GOT3 (cell line): ENCODE measurements at places on chromosomes 11 and 22.

GRCh38 chr11:125418396-125418795 is 77.7 kb downstream of the FEZ1 start:
- no peak for DNase-seq

GRCh38 chr11:78392854-78393253 is 24.8 kb downstream of the GAB2 start:
- no peak for DNase-seq

- no peak for DNase-seq
These were observed 815 bp upstream of the MS4A6A start for GRCh38 chr11:60183591-60184205.

GRCh38 chr11:75631086-75631730 is 37.6 kb downstream of the MAP6 start:
- no peak for DNase-seq

DNA sequence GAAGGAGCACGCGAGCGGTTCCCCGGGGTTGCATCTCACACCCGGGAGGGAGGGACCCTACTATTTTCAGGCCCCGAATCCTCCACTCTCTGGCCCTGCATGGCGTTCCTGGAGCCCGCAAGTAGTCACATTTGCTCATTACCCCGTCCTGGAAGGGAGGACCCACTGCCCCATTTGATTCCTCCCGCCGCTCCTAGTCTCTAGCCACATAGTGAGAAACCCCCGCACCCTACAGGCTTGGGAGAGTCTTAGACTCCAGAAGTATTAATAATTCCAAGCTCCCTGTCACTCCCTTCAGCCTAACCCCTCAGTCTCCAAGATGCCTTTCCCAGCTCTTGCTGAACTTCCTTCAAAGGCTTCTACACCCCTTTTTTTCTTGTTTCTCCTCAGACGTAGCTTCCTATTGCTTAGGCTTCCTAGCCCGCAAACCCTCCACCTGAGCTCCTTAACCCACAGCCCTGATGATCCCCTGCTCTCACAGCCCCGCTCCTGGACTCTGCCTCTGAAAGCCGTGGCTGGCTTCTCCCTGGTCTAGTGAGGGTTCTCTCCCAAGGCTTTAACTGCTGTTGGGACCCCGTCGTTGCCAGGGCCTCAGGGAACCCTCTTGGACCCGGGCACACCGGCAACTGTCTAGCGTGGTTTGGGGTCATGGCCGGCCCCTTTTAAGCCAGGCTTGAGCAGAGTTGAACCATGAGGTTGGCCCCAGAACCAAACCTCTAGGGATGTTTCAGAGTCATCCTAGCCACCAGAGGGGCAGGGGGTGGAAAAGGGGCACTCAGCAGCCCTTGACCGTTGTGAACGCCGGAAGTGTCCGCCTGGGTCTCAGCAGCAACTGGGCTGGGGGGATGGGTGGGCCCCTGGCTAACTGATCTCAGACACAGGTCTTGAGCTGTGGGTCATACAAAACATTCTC is 862 bp downstream of the GGA1 start:
- no peak for DNase-seq

GRCh38 chr11:65646288-65646957 is 8.5 kb downstream of the SIPA1 start:
- DNase-seq, result no peak

DNA sequence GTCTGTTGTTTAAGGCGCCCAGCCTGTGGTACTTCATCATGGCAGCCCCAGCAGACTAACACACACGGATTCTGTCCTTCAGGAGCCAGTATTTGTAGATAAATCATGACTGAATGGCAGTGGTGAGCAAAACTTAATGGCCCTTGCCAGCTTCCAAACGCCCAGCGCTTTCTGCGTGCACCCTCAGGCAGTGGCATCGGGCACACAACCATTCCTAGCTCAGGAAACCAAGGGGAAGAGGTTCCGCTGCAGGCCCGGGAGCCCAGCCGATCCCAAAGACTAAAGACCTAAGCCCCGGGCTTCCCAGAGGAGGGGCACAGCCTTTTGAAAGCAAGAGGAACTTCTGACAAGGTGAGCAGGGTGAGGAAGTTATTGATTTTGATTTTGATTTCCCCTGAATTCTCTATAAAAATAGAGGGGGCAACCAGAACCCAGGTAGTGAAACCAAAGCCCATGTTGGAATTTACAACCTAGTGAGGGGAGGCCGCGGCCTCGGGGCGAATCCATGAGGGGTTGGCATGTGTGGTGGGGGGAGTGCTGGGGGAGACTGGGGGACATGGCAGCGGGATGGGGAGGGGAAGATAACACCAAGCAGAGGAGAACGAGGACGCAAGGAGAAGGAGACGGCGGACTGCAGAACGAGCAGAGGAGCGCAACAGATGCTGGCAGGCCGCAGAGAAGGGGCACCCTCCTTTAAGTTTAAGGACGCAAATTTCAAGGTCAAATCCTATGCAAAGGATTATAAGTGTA is 79.9 kb upstream of the SEPTIN5 start:
- no peak for DNase-seq

GRCh38 chr11:112889446-112889845 is 71.8 kb upstream of the NCAM1 start:
- no peak for DNase-seq

DNA sequence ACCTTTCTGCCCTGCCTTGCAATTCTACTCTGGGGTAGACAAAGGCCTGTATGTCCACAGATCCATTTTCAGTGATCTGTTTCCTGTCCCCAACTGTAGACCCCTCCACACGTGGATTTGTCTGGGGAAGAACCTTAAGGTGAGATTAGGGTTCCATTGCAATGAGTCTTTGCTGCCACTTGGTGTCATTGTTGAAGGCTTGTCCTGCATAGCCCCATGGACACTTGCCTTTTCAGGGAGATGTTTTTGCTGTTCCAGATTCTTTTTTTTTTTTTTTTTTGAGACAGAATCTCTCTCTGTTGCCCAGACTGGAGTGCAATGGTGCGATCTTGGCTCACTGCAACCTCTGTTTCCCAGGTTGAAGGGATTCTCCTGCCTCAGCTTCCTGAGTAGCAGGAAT is 21.8 kb downstream of the SERPING1 start:
- no peak for DNase-seq

DNA sequence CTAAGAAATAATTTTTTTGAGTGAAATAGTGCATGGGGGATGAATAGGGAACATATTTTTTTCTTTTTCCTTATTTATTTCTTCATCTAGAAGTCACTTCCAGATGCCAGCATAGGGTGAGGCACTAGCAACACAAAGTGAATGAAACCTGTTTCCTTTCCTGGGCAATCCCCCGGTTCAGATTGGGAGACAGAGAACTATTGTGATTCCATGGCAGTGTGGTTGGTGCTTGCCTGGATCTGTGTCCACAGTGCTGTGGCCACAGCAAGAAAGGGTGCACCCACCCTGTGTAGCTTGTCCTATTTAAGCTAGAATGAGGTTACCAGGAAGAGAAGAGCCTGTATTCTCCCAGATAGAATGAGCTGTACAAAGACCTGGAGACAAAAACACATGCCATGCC is 57.6 kb downstream of the SLC5A1 start:
- no peak for DNase-seq

DNA sequence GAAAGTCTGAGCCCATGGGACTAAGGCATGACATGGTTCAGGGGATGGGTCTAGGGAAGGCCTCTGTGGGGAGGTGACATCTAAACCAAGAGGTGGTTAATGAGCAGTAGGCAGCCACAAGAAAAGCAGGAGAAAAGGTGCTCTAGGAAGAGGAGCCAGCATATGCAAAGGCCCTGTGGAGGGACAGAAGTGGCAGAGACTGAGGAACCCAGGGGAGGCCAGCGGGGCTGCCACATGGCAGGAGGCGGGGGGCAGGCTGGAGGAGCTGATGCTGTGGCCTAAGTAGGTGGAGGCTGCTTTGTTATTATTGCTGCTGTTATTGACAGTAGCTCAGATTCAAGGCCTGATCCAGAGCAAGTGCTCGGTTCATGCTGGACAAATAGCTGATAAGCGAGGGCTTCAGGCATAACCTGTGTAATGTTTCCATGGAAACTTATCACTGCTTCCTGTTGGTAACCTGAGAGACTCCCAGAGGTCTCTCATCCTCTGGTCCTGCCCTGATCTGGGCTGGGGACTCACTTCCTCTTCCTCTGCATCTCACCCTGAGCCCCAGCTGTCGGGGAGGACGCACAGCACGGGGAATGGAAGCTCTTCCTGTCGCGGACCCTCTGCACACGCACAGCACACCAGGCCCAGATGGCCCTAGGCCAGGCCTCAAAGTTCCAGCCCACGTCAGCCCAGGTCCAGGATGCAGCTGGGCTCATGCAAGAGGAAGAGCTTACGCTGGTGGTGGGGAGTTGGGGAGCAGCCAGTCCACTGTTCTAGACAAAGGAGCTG is 75.2 kb upstream of the TP53I11 start:
- no peak for DNase-seq

GRCh38 chr11:38710262-38710661 is 2112.2 kb upstream of the RAG2 start:
- DNase-seq, result no peak

DNA sequence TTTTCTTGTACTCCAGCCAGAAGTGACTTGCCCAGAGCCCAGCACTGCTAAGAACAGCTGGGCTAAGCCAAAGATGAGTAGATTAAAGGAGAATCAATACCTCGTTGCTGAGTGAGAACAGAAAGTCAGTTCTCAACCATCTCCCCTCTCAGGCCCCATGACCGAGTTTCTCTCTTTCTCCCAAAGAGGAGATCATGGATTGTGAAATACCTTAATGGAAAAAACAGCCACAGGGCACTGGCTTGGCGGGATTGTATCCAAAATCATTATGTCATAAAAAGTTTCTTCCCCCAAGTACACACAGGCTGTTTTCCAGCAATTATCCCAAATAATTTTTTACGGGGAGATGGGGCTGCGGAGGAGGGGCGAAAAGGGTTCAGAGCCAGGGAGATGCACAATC is 111.8 kb upstream of the TMEM45B start:
- no peak for DNase-seq

GRCh38 chr11:71388637-71389235 is 59.5 kb downstream of the DHCR7 start:
- DNase-seq, result no peak

DNA sequence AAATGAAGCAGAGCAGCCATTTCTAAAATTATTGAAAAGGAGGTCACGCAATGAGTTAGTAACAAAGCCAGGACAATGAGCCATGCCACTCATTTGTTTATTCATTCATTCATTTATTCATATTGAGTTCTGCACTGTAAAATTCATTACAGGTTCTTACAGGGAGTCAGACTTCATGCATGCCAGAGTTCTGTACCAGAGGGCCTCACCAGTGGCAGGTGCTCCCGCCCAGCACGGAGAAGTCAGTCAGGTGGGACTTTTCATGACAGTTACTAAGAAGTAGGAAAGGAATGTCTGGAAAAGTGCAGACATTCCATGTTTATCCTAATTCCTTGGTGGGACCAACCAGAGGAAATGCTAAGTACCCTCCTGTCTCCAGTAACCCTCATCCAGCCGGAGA is 217.5 kb upstream of the BLID start:
- no peak for DNase-seq

- no peak for DNase-seq
These were observed 271.7 kb downstream of the BUD13 start for GRCh38 chr11:116500947-116501602.

DNA sequence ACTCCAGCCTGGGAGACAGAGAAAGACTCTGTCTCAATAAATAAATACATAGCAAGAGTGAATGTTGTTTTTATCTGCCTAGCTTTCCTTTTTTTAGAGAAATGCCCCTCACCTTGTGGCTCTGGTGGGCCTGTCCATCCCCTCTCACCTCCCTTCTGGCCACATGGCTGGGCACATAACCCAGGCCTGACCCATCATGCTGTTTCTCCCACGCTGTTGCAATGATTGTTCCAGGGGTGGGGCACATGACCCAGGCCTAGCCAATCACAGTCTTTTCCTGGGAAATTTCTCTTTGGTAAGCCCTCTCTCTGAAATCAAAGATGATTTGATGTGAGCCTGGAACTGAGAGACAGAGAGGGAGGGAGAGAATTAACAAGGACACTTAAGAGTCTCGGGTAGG is 5.5 kb upstream of the CYTH4 start:
- no peak for DNase-seq

GRCh38 chr11:849951-850774 is 7.5 kb downstream of the TSPAN4 start:
- no peak for DNase-seq

- no peak for DNase-seq
These were observed 405.6 kb downstream of the LRRC4C start for GRCh38 chr11:41053894-41054293.

DNA sequence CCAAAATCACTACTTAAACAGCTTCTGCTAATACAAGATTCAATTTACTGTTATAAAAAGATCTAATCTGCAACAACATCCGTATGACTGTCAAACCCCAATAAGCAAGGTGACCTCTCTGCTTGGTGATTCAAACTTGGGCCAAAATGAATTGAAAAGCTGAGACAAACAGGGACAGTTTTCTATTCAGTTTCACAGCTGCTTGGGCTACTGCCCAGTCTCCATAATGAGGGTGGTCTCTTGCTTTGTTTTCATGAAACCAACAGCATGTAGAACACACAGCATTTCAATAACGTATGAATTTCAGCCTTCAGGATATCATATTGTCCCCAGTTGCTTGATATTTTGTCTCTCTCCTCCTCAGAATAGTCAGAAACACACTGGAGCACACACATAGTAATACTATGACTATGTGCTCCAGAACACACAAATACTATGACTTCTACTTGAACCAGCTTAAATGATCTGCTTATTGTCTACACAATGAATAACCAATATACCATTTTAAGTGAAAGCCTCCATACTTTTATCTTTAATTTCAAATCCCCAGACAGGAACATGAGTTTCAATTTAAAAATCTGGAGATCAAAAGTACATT is 285.0 kb downstream of the TTC28 start:
- no peak for DNase-seq

- DNase-seq, result no peak
These were observed 12.0 kb upstream of the TMPRSS13 start for GRCh38 chr11:117941163-117941707.
